ENCODE measurements at places on chromosomes 6 and 20. TPM values are rescaled to one million over a fixed set of nuclear protein-coding genes. Genes with fewer than 3 reads are reported as not detected.

LRRC73 gene
- total RNA-seq: 0.22 TPM

ATF6B gene
- total RNA-seq: 11.7 TPM

RSPO3 gene
- total RNA-seq: 8.8 TPM

TRAPPC3L gene
- total RNA-seq: 0.09 TPM

ARHGAP40 gene
- under 0.01 TPM for total RNA-seq

CTCFL gene
- total RNA-seq: 0.04 TPM

C2 gene
- total RNA-seq: 3.7 TPM
